ENCODE measurements at places on chromosomes 1 and 21.
A peak's percentile ranks its signal among the peaks of the same experiment; 100 is the strongest.

GRCh38 chr1:25063591-25064416 lies 133.7 kb upstream of the RUNX3 start:
- DNase-seq: peak; percentile 13

GRCh38 chr1:86423873-86424272 lies at the start of gene CLCA2:
Gene CLCA2 (plus strand): TSS chr1:86424171. CDS start chr1:86424248, 77 bp downstream.
- DNase-seq: no peak

GRCh38 chr21:45863751-45864150 lies 117.8 kb upstream of the COL6A1 start:
- DNase-seq: no peak

GRCh38 chr1:191760016-191760415 lies 398.2 kb upstream of the RGS18 start:
- DNase-seq: no peak
